ENCODE measurements at places on chromosomes 5 and 9.

DNA sequence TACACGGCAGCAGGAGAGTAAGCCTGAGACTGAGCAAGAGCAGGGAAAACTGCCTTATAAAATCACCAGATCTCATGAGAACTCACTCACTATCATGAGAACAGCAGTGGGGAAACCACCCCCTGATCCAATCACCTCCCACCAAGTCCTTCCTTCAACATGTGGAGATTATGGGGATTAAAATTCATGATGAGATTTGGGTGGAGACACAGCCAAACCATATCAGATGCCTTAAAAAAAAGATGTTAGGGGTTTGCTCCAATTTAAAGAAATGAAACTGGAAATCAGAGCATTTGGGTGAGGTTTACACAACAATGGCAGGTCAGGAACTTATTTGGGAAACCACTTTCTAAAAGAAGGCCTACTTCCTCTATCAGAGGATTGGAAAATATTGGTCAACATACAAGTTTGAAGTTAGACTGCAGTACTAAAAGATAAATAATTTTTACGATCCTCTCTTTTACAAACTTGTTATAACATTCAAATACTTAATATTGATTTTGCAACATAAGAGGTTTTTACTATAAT is 105.1 kb downstream of the FBN2 start:
- no peak for DNase-seq

- no peak for DNase-seq
Observed at GRCh38 chr9:101999441-101999840, 261.0 kb upstream of the GRIN3A start.

- DNase-seq: no peak
Observed at GRCh38 chr9:121786998-121787422, 135.6 kb downstream of the DAB2IP start.

- no peak for DNase-seq
Observed at GRCh38 chr5:124373883-124374282, 372.6 kb downstream of the ZNF608 start.

DNA sequence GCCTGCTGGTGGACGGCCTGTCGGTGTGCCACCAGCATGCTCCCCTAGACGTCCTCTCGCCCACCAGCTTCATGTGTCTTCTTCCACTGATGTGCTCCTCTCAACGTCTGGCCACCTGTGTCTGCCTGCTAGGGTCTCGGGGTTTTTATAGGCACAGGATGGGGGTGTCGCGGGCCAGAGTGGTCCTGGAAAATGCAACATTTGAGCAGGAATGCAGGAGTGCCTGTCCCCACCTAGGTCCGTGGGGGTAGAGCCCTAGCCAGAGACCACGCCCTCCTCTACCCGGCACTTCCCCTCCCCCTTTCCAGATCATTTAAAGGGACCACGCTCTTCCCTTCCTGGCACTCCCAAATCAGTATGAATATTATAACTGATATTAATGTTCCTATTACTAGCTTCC is 48.0 kb upstream of the OSMR start:
- no peak for DNase-seq

DNA sequence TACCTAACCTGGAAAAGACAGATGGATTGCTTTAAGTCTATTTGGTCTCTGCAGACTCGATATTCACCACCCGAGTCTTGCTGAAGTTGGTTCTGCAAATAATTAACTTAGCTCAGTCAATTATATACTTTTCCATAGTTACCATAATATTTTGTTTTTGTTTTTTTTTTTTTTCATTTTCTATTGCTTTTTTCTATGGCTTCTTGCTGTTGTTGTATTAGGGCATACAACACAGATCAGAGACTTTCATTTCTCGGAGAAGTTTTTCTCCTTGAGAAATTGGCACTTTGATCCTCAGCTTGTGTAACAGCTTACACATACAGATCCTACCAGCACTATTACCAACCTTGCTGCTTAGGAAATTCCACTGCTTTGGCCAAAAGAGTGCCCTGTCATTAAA is 88.0 kb downstream of the GPR21 start:
- DNase-seq: no peak

DNA sequence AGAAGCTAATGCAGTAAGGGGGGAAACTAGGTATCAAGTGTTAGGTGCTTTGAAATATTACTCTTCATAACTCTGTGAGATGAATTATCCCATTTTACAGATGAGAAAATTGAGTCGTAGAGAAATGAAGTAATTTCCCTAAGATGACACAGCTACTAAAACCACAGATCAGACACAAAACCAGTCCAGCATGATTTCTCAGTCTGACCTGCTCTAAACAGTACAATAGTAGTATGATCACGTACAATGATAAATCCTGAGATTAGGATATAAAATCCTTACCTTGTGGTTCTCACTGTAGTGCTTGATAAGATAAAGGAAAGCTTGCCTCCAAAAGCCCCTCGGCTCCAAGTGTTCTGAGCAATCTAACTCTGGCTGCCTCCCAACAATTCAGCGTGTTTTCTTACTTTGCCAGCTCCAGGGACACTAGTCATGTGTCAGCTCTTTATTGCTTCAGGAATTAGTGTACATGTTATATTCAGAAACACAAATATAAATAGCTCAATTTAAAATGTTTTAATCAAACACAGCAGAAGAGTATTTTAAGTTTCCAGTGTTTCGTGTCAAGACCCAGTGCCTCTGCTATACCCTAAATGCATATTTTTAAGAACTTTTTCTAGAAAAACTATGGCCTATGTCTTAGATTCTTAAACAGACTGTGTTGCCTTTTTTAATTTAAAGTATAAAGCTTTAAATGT is 243.6 kb downstream of the DENND1A start:
- no peak for DNase-seq

GRCh38 chr5:446883-447263 is 3.9 kb downstream of the EXOC3 start:
- DNase-seq: peak; percentile 58

GRCh38 chr5:111439473-111440075 is 72.8 kb downstream of the STARD4 start:
- DNase-seq: no peak

DNA sequence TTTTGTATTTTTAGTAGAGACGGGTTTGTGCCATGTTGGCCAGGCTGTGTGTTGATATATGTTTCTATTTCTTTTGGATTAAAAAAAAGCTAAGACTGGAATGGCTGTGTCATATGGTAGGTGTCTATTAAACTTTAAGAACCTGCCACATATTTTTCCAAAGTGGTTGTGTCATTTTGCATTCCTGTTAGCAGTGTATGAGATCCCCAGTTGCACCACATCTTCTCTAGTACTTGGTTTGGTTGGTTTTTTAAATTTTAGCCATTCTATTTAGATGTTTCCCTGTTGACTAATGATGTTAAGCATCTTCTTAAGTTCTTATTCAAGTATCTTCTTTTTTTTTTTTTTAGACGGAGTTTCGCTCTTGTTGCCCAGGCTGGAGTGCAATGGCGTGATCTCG is 36.2 kb upstream of the MEGF9 start:
- DNase-seq: no peak

- no peak for DNase-seq
Observed at GRCh38 chr5:458547-459353, 15.8 kb downstream of the EXOC3 start.

DNA sequence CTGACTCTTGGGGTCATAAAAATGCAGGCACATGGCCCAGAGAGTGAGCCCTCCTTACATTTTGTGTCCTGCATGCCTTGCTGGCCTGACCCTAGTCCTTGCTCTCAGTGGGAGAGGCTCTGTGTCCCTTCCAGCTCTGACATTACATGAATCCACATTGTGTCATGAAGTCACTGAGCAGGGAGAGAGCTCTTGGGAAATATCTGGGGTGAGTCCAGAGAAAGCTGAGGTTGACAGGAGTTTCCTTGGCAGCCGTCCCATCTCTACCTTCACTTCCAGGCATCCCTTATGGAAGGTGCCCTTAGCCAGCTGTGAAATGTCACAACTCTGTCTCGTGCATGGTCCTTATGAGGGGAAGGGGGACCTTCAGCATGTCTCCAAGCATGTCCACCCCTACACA is 41.0 kb downstream of the FAT2 start:
- DNase-seq: no peak

- DNase-seq: no peak
Observed at GRCh38 chr5:170216257-170216864, 16.4 kb upstream of the C5orf58 start.

- DNase-seq: no peak
Observed at GRCh38 chr9:133472277-133472645, 6.6 kb downstream of the SLC2A6 start.

DNA sequence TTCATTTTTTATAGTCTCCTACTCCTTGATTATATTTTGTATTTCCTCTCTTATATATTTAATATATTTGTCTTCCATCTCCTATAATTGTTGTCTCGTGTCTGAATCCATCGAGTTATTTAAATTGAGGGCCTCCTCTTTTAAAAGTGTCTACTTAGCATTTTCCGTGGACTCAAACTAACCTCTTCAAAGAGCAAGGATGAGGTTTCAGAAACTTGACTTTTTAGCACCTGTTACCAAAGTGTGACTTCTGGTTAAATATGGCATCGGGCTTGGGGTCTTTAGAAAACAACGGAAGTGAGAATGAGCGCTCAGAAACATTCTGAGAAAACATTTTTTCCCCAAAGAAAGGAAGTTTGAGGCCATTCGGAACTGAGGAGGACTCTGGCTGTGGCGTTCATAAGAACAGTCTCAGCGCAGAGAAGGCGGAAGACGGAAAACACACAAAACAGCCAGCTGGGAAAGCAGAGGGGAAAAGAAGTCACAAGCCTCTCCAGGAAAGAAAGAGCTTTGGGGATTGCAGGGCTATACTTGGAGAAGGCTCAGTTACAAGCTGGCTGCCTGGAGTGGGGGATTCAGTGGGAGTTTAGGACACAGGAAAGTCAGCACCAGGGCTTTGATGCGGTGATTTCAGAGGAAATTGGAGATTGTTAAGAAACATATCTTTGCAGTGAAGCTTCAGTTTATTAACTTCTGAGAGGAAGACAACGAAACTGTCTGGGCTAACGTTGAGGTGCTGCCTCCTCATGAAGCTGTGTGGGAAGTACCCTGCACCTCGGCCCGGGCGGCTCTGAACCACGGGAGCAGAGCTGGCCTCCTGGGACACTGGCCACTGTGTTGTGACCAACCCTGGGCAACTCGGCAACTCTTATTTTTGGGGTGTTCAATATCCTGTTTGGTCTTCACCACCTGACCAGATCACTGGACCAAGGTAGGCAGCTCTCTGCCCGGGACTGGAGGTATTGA is 25.1 kb upstream of the IRX2 start:
- DNase-seq: no peak

DNA sequence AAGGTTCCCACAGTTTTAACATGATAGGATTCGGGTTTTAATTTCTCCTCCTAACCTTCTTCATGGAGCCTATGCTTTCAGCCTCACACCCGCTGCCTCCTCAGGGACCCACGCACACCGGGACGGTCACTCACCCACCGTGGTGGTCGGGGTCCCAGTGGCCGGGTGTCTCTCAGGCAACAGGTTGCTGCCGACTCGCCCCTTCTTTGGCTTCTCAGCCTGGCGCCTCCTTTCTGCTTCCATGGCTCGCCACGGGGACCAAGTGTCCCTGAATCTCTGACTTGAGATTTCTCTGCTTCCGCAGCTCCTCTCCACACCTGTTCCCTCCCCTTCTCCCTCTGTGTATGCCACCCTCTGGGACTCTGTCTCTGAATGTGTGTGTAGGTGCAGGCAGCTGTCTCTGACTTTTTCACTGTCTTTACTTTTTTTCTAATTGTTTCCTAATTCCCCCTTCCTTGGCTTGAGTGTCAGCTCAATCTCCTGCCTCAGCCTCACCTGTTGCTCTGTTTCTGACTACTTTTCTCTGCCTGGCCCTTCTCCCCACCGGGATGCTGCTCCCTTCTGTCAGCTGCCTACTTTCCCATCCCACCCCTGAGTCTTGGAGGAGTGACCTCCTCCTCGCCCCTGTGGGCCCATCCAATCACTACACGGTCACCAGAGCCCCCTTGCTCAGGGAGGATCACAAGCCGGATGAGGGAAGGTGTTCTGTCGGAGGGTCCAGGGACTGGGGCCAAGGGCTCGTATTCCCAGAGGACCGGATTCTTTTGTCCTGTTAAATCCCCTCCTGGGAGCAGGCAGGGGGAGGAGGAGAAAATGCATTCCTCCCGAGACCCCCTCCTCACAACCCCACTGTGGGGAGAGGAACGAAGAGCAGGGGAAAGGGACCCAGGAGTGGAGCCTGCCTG is at the start of gene PROP1:
Gene PROP1, minus strand, starts transcription at position 552 of the 905 bp plus-strand sequence. Its CDS starts 309 bp downstream, at position 243.
- no peak for DNase-seq

DNA sequence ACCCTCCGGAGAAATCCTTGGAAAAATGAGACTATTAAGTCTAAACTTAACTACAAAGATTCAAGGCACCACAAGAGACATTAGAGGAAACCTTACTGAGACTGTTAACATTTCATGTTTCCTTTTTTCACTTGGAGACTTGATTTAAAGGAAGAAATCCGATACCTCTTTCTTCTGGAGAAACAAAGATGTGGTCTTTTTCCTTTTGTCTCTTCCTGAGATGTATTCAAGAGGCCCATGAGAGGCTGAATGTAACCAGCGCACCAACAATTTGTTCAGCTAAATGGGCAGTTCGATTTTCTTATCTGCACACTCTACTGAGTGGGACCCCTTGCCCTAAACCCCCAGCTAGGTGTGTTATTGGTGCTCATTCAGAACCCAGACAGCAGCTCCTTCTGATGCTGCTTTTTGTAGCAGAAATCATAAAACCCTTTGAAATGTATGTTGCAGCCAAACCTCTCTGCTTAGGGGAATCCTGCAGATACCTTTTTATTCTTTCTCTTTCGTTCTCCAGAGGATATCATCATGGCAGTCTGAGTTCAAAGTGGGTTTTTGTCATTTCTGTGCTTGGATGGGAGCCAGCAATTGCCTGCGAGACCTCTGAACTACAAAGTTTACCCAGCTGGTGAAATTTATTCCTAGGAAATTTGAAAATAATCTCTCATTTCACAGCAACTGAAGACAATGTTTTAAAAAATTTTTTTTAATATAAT is 41.9 kb upstream of the ACTBL2 start:
- DNase-seq: no peak

DNA sequence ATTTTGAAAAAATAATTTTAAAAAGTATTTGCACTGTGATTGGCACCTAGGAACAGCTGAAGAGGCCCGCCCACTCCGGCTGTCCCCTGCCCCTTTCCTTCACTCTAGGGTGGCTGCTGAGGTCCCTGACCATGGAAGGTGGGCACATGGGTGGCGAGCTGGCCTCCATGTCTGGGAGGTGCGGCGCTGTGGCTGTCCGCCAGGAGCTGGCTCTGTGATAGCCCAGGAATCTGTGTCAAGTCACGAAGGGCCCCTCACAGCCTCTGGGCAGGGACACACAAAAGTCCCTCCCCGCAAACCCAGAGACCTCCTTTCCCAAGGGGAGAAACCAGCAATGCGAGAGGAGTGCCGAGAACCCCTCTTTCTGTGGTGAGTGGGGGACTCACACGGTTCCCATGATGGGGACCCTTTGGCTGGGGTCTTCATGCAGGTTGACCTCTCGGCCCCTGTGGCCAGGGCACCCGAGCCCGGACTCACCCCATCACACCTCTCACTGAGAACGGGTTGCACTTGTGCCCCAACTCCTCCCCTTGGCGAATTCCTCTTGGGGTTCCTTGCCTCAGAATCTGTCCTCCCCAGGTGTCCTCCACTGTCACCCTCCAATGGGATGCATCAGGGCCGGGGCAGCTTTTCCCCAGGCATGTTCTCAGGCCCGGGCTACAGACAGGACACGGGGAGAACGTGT is 168.0 kb downstream of the GAPVD1 start:
- no peak for DNase-seq

GRCh38 chr5:160442824-160443431 is 21.3 kb downstream of the PTTG1 start:
- DNase-seq: no peak

Measured in GM19239 (cell line).